ENCODE measurements at places on chromosomes 11 and 22.

GRCh38 chr22:30079952-30080533, at the start of gene HORMAD2:
TSS of gene HORMAD2 (plus strand) at chr22:30080464. CDS start at chr22:30093953, 13,489 bp downstream.
- no peak for DNase-seq

DNA sequence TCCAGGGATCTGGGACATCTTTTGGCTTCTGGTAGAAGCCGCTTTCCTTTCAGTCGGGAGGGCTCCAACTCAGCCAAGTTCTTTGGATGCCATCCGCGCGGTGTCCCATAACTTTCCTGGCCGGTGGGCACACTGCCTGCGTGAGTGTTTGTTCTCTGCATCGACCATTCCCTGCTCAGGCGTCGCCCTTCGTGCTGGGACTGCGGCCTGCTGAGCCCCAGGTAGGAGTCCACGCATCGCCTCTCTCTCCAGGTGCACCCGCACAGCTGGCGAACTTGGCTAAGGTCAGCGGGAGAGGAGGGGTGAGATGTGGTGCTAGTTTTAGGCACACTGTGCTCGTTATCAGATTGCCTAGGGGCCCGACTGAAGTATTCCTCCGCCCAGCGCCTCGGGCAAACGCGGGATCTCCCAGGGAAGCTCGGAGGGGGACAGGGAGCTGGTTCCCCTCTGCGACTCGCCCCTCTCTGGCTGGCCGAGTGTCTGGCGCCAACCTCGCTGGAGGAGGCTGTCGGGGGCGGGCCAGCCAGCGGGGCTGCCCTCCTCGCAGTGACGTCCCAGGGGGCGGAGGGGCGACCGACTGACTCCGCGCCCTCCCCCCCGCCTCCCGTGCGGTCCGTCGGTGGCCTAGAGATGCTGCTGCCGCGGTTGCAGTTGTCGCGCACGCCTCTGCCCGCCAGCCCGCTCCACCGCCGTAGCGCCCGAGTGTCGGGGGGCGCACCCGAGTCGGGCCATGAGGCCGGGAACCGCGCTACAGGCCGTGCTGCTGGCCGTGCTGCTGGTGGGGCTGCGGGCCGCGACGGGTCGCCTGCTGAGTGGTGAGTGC, at the start of gene LAYN:
Gene LAYN, plus strand, starts transcription at position 607 of the 823 bp plus-strand sequence. Its CDS starts 124 bp downstream, at position 731.
- no peak for DNase-seq

GRCh38 chr22:48797731-48798130, 1029.9 kb downstream of the BRD1 start:
- no peak for DNase-seq

- no peak for DNase-seq
These were observed 134.6 kb downstream of the RRAS2 start for GRCh38 chr11:14224395-14224794.

DNA sequence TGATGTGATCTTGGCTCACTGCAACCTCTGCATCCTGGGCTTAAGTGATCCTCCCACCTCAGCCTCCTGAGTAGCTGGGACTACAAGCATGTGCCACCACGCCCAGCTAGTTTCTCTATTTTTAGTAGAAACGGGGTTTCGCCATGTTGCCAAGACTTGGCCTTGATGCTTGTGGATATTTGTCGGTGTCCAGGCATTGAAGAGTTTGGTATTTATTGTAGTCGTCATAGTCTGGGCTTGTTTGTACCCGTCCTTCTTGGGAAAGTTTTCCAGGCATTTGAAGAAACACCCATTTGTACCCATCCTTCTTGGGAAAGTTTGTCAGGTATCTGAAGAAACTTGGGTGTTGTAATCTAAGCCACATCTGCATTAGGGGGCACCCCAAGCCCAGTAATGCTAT, 28.7 kb downstream of the FCHSD2 start:
- no peak for DNase-seq

DNA sequence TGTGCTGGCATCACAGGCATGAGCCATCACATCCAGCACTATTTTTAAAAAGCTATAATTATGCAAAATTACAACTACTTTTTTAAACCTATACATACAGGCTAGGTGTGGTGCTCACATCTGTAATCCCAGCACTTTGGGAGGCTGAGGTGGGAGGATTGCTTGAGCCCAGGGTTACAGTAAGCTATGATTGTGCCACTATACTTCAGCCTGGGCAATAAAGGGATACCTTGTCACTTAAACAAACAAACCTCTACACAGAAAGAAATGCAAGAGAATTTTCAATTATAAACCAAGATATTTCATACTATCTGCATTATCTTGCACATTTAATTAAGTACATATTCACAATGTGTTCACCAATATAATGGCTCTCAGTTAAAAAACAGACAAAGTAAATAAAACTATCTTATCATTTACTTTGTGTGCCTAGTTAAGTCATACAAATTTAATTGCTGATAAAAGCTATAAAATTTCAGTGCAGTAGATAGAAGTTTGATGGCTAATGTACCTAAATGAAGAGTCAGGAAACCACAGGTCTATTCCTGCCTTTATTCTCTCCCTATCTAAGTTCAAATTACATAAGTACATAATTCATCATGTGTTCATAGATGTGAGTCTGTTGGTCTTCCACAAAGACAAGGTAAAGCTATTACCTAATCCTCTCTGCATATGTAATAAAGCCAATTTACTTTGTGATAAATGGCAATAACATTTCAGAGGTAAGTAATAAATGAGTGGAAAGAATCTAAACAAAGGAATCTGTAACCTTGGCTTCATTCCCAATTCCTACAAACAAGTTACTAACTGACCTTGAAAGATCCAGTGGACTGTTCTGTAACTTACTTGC, 9.0 kb upstream of the RDX start:
- no peak for DNase-seq

DNA sequence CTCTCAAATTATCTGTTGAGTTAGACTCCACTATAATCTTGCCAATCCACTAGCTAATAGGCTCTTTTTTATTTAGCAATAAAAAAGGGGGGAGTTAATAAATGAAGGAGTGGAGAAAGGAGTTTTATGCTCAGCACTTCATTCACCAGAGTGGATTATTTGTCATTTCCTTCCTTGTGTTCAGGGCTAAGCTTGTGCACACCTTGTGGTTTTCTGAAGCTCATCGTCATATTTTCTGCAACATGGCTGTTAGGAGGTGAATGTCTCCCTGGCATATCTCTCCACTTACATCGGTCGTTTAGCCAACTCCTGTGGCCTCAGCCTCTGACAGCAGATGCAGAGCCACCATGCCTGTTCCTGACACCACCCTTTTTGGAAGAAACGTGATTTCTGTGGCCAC, 83.9 kb upstream of the MTNR1B start:
- DNase-seq = no peak

- no peak for DNase-seq
These were observed 287.3 kb upstream of the MTNR1B start for GRCh38 chr11:92682136-92682535.

GRCh38 chr11:132683602-132684001, 848.7 kb downstream of the OPCML start:
- DNase-seq = no peak

GRCh38 chr11:1513326-1514296, 27.0 kb upstream of the MOB2 start:
- no peak for DNase-seq
